ENCODE measurements at places on chromosomes 2 and 18. TPM values are rescaled to one million over a fixed set of nuclear protein-coding genes. Genes with fewer than 3 reads are reported as not detected.

The CLHC1 gene
- 3.3 TPM for polyA plus RNA-seq

The LCT gene
- 0.03 TPM for polyA plus RNA-seq

The MYO5B gene
- polyA plus RNA-seq: 20.3 TPM

The SLC23A3 gene
- 1.6 TPM for polyA plus RNA-seq

The EPG5 gene
- polyA plus RNA-seq: 2.5 TPM

The ACTR1B gene
- polyA plus RNA-seq: 92.2 TPM

The FAM237A gene
- polyA plus RNA-seq: not detected

The OR6B2 gene
- not detected for polyA plus RNA-seq

The DSC3 gene
- polyA plus RNA-seq: 0.46 TPM

The PLA2R1 gene
- 7.9 TPM for polyA plus RNA-seq

The KCNE4 gene
- 8.7 TPM for polyA plus RNA-seq

The COLEC11 gene
- 31.3 TPM for polyA plus RNA-seq

The LRP1B gene
- not detected for polyA plus RNA-seq

The SPATA3 gene
- polyA plus RNA-seq: not detected

The GPBAR1 gene
- polyA plus RNA-seq: 3.1 TPM

The LIMS4 gene
- polyA plus RNA-seq: 17.3 TPM
